ENCODE measurements at places on chromosomes 7 and 10.

GRCh38 chr10:494556-494955 is 194.9 kb downstream of the DIP2C start:
- no peak for DNase-seq

GRCh38 chr10:119090968-119091367 is 10.4 kb upstream of the EIF3A start:
- peak; percentile 65 for DNase-seq

DNA sequence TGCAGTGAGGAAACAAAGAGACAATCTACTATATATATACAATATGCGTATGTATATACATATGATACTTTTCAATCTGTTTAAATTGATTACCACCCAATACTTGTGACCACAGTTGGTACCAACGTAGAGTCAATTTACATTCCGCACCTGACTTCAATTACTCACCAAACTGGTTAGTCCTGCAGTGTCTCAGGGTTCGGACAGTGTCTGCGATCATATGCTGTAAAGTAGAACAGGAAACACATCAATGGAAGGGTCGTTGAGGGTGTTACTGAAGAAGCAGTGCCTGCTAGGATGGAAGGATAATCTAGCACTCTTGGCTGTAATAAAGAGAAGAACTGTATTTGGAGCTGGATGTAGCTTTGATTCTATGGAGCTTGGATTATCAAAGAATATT is 179.7 kb upstream of the CDCA7L start:
- DNase-seq, result no peak

DNA sequence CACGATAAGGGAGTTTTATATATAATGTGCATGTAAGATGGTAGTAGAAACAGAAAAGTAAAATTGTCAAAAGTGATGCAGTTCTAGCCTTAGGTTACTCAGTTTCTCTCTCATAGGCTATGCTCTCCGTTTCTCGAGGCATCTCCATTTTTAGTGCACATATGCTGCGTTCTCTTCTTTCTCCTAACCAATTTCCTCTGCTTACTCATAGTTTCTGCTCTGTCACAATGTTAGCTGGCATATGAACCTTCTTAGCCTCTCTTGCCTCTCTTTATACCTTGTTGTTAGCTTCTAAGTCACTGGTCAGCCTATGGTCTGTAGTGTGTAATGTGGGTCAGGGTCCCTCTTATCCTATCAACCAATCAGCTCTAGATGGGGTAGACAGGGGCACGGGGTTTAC is 280.6 kb upstream of the ETV1 start:
- no peak for DNase-seq

DNA sequence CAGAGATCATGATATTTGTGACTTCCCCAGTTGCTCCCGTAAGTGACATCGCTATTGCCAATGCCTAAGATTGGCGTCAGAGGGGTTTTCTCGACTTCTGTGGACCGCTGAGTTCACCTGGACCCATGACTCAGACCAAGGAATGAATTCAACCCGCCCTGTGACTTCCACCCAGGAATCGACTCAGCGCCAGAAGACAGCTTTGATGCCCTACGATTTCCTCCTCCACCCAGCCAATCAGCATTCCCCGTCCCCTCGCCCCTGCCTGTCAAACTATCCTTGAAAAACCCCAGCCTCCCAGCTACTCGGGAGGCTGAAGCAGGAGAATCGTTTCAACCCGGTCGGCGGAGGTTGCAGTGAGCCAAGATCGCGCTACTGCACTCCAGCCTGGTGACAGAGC is 58.3 kb downstream of the MICALL2 start:
- no peak for DNase-seq

DNA sequence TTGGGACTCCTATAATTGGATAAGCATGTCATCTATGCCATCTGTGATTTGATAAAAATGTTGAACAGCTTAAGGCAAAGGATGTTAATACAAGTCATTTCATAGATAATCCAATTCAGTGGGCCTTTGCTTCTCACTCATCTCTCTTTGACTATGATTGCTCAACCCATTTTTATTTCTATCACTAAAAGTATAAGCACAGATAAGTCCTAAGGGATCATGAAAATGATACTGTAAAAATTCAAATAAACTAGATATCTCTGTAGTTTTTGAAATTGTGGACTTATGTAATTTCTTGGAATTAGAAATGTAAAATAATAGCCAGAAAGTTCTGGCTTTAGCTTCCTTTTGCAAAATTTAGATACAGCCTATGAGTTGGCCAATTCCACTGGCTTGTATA is 440.3 kb downstream of the POM121L12 start:
- no peak for DNase-seq

DNA sequence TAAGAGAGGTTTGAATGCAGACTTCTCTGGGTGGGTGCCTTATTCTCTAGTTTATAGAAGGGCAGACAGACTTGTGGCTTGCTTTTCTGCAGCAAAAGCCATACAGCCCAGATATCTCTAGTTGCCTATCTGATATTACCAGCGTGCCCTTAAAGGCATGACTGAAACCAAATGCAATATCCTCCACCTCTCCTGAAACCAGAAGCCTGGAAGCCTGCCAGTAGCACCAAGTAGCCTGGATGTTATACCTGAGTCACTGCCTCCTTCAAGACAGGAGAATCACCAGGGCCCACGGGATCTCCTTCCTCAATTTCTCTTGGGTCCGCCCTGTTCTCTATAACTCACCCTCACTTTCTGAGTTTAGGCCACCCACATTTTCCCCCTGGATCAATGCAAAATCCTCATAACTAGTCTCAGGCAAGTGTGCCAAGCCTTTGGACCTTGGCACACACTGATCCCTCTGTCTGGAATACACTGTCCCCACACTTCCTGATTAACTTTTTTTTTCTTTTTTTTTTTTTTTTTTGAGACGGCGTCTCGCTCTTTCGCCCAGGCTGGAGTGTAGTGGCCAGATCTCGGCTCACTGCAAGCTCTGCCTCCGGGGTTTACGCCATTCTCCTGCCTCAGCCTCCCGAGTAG is 638.4 kb downstream of the GALNT17 start:
- DNase-seq, result no peak

DNA sequence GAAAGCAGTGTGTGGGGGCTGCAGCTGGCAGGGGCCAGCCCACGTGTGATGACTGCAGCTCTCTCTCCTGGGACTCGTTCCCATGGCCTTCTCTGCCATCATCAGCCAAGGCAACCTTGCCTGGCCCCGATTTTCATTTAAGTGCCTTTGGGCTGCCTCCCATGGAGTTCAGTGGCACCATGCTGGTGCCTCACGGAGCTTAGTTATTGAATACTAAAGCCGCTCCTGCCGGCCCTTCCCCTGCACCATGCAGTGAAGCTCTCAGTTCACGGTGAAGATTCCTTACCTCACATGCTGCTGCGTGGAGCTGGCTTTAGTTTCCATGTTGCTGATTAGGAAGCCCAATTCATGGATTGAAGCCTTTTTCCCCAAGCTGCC is 141.5 kb upstream of the EEPD1 start:
- no peak for DNase-seq

GRCh38 chr7:129434675-129435318 is 565 bp downstream of the STRIP2 start:
- no peak for DNase-seq

DNA sequence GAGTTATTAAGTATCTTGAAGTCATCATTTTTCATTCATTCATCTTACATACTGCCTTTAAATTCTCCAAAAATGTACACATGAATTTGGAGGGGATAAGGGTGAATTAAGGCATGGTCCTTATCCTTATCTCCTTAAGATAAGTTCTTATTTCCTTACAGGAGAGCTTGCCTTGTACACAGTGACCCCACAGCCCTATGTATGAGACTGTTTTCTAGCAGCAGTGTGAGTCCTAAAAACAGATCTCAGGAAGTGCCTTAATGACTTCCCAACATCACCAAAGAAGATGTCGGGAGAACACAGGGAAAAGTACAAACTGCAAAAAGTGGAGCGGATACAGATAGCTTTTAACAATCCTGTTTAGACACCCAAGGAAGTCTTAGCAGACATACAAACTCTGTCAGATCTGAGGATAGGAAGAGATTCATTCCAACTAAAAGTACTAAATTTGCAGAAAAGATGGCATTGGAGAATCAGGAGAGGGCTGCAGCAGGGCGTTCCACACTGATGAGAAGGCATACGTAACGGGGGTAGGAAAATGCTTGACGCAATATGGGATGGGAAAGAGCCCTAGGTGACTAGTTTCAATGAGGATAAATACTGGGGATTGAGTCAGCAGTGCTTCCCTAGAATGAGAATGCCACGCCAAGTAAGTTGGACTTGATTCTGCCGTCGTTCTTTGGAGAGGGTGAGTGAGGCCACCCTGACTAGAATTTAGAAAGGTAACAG is 570.2 kb downstream of the PARD3 start:
- no peak for DNase-seq

GRCh38 chr7:69217516-69218350 is 380.5 kb upstream of the AUTS2 start:
- no peak for DNase-seq

- DNase-seq, result peak; percentile 63
These were observed 23.7 kb downstream of the EPHB4 start for GRCh38 chr7:100803398-100804161.

GRCh38 chr10:91642831-91643692 is 10.2 kb upstream of the PPP1R3C start:
- DNase-seq, result no peak

DNA sequence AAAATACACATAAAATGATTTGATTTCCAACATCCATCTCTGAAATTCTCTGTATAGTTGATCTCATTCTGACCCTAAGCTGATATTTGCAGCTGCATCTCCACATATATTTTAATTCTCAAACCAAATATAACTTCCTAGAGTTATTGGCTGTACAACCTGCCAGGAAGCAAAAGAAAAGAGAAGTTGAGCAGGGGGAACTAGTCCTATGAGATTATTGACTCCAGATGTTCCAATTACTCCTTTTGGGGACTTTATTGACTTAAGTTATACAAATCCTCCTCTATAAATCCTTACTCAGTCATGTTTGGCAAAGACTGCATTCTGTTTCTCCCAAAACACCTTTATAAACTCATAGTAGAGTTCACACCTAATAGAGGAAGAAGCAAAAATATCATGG is 599.4 kb upstream of the ANKRD30A start:
- DNase-seq, result no peak

GRCh38 chr7:115980159-115980558 is 50.4 kb downstream of the TFEC start:
- DNase-seq, result no peak

DNA sequence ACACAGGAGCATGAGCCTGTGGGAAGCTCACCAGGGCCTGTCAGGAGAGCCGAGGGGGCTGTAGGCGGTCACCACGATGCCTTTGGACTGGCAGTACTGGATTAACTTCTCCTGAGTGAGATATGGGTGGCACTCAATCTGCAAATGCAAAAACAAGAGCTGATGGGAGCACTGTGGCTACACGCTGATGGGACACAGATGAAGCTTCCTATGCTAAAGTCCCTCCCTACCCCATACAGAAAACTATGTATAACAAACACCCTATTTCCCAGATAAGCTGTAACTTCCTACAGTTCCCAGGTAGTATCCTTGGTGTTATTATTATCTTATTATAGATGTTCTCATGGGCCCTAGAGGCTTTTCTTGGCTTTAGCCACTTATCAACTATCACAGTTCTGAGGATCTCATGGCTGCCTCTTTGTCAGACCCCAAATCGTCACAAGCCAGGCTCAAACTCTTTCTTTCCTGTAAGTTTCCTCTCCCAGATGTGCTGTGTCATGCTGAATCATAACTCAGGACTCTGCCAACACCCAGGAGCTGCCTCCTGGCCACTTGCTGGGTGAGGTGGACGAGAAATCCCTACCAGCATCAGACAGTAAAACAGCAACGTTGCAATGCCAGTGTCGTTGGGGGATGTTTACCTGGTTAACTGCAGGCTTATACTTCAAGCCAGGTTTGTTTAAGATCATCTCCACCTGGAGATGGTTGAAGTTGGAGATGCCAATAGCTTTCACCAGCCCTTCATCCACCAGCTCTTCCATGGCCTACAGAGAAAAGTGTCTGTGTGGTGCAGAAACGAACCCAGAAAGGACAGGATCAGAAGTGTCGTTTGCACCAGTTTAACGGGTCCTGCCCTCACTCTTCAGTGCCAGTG is 10.3 kb downstream of the AKR1B1 start:
- DNase-seq, result peak; percentile 81

- no peak for DNase-seq
These were observed 2.0 kb downstream of the MICALL2 start for GRCh38 chr7:1457059-1457948.

DNA sequence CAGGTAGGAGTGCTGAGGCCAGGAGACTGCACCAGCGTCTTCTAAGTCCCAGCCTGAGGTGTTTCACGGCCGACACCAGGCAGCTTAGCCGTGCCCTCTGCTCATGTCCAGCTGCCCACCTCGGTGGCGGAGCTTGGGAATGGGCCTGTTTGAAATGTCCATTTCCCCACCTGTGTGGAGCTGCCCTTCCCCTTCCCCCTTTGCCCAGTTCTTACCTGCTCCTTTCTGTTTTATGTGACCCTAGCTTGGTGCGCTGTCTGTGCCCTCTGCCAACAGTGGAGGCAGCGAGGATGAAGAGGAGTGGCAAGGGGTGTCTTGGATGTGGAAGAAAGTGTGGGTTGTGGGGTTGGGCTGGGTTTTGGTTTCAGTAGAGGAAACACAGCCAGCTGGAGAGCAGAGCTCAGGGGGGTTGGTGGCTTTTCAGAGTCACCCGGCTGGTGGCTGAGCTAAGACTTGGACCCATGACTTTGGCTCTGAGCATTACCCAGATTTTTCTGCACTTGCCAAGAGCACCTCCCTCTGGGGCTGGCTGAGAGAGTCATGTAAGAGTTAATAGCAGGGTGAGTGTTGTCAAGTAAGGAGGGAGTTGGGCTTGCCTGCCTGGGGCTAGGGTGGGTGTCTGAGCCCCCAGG is 37.4 kb downstream of the GBX1 start:
- no peak for DNase-seq

- no peak for DNase-seq
These were observed 55.8 kb upstream of the MRLN start for GRCh38 chr10:59808896-59809643.

- DNase-seq, result no peak
These were observed 62.6 kb downstream of the CCDC6 start for GRCh38 chr10:59843748-59844147.

DNA sequence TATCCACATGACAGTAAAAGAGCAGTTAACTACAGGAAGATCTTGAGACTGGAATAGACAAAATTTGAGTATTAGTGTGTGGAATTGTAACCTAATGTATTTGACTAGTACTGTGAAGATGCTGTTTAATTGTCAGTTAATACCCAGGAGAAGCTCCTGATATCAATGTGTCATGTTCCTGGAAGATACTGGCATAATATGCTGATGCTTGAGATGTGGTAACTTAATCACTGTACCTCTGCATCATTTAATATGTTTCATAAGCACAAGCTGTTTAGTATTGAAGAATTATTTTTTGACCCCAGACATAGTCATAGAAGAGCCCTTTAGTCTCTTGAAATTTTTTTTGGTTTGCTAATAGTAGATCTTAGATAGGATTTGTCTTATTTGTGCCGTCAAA is 15.4 kb downstream of the CCSER2 start:
- DNase-seq, result no peak

- no peak for DNase-seq
These were observed 108.8 kb upstream of the CDK1 start for GRCh38 chr10:60669501-60669900.
